Stimulated activated CD8-positive, alpha-beta memory T cell treated with anti-CD3 and anti-CD28 coated beads, Interleukin-7, amount 100 ng/mL, for 4 hours (primary cell): ENCODE measurements at places on chromosomes 5 and 9.

GRCh38 chr5:149360272-149360671 lies 2.4 kb downstream of the PCYOX1L start:
- no peak for DNase-seq

- no peak for DNase-seq
These were observed 67.8 kb downstream of the MEF2C start for GRCh38 chr5:88815050-88815789.

DNA sequence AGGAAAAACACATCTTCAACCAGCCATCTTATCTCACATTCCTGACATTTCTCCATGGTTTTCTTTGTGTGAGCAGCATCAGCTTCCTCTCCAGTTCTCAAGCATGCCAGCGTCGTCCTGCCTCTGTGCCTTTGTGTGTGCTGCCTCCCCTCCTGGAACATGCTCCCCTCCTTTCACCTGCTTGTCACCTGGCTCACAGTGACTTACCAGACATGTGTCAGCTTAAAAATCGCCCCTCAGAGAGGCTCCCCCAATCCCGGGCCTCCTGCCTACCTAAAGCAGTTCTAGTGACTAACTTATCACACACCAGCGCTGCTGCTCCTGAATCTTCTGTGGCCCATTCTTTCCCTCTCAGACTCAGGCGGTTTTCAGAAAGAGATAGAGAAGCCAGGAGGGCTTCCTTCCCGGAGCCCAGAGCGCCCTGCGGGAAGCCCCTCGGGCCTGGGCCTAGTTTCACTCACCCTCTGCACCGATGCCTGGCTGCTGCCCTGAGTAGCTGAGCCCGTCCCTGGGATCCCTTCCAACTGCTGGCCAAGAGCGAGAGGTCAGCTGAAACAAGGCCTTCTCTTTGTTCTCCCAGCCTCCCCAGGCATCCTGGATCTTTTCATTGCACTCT lies 51.1 kb upstream of the MVB12B start:
- no peak for DNase-seq

- no peak for DNase-seq
These were observed 331.3 kb upstream of the KIF2A start for GRCh38 chr5:61974680-61975079.

- DNase-seq: no peak
These were observed 284.0 kb upstream of the VLDLR start for GRCh38 chr9:2337627-2338026.

DNA sequence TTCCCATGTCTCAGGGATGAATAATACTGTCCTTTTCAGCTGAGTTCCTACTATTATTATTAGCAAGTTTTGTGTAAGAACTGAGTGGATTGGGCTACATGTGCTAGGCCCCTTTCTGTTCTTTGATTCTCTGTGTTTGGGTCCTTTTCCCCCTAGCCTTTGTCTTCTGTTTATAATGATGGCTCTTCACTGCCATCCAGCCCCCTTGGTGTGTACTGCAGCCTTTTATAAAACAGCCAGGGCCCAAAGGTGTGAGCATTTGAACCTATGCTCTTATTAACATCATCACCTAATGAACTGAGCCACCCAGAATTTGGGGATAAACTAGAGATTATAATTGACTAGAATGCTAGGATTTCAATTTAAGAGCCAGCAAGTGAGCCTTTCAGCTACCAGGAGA lies 52.6 kb downstream of the PLAC8L1 start:
- no peak for DNase-seq

- DNase-seq: no peak
These were observed 46.4 kb downstream of the ERP44 start for GRCh38 chr9:100052375-100052774.
